Activated naive CD4-positive, alpha-beta T cell treated with Interleukin-2 at 50 U/mL for 16 hours (primary cell): ENCODE measurements at places on chromosomes 11 and 22.

DNA sequence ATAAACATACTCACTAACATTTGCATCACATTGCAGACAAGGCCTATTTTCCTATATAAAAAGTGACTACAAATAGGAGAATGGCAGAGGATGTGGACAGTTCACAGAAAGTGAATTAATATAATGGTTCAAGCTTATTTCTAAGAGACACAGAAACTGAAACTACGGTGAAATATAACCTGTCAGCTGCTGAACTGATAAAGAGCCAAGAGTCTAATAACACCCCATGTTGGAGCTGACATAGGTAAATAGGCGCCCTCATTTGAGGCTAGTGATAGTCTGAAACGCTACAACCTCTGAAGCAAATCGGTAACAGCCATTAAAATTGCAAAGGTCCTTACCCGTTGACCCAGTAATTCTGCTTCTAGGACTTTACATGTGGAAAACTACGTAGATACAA, 14.0 kb downstream of the AP1B1 start:
- no peak for DNase-seq

DNA sequence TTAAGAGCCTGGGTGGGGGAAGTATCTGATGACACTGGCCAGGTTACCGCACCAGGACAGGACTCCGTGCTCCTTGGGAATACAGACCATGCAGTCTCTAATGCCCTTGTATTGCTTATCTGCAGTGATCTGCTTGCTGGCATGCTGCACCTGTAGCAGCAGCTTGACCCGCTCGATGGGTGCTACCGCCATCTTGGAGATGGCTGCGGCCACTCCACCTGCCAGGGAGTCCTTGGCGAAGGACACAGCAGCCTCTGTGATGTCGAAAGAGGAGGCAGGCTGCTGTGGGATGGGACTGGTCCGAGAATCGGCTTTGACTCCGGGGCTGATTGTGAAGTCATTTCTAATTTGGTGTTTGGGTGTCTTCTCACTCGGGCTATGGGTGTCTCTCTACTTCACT, 3.1 kb downstream of the WBP2NL start:
- DNase-seq = no peak

GRCh38 chr22:49197505-49197904, 630.2 kb downstream of the BRD1 start:
- no peak for DNase-seq

GRCh38 chr11:15579287-15580001, 464.7 kb downstream of the INSC start:
- no peak for DNase-seq

DNA sequence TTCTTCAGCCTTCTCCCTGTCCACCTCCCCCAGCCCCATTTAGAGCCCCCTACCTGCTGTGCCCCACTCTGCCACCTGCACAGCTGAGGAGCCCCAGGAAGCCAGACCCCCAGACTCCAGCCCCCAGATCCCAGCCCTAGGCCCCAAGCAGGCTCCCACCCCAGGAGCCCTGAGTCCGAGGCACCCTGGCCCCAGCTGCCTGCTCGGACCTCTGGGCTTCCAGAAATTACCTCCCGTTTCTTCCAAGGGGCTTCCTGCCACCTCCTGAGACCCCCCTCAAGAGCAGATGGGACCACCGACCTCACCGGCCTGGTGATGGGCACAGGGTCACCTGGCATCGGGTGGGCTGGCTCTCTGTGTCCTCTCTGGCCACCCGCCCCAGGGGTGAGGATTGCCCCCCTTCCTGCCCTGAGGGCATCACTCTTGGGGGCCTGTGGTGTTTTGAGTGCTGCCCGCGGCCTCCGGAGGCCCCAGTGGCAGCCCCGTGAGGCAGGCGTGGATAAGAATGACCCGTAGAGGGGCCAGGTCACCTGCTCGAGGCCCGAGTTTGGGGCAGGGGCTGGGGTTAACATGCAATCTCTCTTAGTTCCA, 18.3 kb upstream of the TALDO1 start:
- DNase-seq = no peak

DNA sequence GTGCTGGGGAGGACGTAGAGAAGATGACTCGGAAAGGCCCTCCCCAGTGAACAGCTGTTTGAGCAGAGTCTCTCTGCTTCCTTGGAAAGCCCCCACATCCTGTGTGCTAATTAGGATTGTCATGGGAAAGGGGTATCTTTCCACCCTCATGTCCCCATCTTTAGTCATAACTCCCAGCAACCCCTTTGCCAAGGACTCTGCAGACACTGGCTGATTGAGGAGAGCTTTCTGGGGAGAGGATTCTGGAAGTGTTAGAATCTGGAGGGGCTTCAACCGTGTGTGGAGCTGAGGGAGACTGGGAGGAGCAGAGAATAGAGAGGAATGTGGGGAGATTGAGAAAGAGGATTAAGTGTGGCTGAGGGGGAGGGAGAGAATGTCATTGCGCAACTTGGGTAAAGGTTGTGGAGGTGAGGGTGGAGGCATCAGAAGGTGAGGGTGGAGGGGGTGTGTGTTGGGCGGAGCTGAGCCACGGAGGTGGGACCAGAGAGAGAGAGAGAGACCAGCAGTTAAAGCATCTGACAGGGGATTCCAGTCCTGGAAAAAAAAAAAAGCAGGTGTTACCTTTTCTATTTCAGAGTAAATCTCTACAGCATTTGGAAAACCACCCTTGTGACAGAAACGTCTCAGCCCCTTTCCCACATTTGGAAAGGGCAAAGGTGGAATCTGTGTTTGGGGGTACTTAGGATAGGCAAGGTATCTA, 2.2 kb downstream of the DTX4 start:
- DNase-seq = no peak

DNA sequence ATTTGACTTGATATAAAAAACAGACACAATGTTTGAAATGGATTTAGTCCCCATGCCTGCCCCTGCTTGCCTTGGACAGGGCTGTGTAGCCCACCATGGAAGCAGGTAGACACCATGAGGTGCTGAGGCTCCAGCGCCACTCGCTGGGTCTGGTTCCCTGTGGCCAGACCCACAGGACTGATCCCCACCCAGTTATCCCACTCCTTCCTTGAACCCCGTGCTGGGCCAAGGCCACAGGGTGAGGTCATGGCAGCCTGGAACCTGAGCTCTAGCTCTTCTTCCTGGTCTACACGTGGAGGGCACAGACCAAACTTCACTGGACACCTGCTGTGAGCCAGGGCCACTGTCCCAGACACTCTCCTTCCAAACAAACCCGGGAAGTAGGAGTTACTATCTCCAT, 42.5 kb downstream of the GAB4 start:
- DNase-seq = no peak

DNA sequence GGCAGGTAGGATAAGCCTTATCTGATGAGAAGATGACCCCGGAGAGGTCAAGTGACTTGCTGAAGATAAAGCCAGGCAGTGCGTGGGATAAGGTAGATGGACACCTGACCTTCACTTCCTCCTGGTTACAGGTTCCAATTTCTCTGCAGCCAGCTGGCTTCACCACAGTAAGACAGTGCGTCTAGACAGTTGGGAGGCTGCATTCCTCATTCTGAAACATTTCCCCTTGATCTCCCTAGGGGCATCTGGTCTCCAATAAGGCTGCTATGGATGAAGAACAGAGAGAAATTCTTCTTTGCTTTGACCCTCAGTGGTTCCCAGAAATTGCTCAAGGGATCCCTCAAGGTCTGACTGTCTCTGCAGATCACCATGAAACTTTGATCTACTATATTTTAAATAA, 211.3 kb downstream of the MYO18B start:
- DNase-seq = no peak

DNA sequence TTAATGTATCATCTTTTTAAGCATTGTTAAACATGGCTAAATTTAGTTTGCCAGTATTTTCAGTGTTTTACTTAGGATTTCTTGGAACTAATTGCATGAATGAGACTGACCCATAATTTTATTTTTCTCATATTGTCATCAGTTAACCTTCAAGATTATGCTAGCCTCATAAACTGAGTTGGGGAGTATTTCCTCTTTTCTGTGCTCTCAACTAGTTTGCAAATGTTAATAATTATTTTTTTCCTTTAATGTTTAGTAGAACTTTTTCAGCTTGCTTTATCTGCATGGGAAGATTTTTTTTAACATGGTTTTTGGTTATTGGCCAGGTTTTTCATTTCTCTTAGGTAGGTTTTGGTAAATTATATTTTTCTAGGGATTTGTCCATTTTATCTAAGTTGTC, 235.4 kb upstream of the SESN3 start:
- DNase-seq = no peak

DNA sequence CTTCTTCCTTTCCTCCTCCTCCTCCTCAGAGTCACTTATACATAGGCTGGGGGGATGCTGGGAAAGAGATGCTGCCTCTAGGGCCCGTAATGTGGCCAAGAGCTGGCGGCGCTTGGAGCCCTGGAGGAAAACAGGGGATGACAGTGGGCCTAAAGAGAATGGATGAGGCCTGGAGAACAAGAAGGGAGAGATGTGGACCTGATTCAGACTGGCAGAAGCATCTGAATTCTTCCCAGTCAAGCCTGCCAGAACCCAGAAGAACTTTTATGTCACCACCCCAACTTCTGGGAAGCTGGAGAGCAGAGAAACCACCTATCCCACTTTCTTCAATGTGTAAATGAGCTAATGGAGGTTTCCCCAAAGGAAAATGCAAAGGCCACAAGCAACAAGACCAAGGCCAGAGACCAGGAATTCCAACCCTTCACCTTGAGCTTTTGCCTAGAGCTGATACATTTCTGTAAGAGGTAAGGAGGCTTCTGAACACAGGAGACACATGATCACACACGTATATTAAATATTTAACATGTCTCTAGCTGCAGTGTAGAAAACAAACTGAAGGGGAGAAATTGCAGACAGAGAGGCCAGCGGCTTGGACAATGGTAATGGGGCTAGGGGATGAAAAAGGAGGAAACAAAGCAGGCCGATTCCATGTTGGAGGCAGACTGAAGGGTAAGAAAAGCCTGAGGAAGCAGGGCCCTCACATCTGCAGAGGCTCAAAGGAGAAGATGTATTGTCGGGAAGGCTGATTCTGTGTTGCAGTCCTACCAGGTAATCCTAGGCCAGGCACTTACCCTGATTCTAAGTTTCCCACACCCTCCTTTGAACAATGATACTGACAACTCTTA, 1.1 kb downstream of the RRP8 start:
- DNase-seq = no peak

GRCh38 chr11:31656051-31656450, 146.5 kb downstream of the ELP4 start:
- no peak for DNase-seq

GRCh38 chr11:76279038-76279437, 72.7 kb upstream of the WNT11 start:
- no peak for DNase-seq

- DNase-seq = no peak
Observed at GRCh38 chr11:107224836-107225235, 206.6 kb upstream of the GUCY1A2 start.
